ENCODE measurements at places on chromosomes 7 and 10. TPM values are rescaled to one million over a fixed set of nuclear protein-coding genes. Genes with fewer than 3 reads are reported as not detected.

The GIMAP8 gene
- 24.6 TPM for total RNA-seq

The LMTK2 gene
- total RNA-seq, result 27.8 TPM

The DPP6 gene
- 97.7 TPM for total RNA-seq

GRCh38 chr10:109317746-109318366, 605.5 kb downstream of the XPNPEP1 start:
- no peak for DNase-seq

DNA sequence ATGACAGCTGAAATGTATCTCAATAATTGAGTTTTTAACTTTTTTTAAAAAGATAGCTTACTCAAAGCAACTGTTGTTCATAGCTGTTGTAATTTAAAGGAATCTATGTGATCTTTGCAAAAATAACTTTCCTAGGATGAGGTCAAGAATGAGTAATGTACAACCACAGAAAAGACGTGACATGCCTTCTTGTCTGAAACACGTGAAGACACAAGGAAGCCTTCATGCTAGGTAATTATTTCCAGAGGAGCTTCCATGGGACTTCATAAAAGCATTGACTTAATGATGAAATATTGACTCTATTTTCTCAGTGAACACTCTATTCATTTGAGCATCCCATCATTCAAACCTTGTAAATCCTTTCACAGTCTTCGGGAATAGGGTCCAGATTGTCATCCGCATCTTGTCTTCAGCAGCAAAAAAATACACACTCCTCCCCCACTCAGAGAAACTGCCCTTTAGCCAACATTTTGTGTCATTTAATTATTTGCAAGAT, 528.0 kb downstream of the NRG3 start:
- DNase-seq, result no peak

Data from thyroid gland (tissue), 4 donors.